Right lobe of liver (tissue), 6 donors: ENCODE measurements at places on chromosomes 3 and 15.

- no peak for DNase-seq
Measured at GRCh38 chr3:134603956-134604355, 46.9 kb downstream of the KY start.

DNA sequence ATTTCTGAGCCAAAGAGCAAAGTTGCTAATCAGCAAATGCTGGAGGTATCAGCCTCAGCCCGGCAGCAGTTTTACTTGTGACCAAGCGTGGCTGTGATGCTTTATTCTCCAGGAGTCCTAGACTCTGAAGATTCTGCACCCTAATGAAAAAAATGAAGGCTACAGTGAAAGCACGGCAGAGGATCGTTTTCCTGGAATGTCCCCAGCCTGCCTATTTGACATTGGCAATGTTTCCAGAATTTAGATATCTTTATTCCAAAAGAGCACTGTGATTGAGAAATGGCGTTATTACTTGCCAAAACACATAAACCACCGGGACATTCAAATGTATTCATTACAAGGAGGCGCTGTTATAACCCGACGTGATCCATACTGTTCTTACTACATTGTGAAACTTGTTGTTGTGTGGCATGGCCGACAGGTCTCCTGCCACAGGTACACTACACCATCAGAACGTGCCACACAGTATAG lies 263.8 kb downstream of the SLCO3A1 start:
- no peak for DNase-seq

DNA sequence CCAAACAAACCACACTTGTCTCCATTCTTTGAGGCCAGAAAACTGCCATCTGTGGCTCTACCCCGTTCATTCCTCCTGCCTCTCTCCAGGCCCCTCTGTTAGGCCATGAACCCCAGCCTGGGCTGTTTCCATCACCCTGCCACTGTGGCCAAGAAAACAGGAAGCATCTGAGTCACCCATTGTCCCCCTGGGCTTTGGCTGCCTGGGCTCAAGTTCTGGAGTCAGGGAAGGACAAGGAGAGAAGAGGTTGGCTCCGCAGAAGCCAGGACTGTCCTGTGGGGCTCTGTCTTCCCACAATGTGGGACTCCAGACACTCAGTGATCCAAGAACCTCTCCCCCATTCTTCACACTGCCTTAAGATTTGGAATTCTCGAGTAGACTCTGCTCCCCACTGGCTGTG lies 14.8 kb upstream of the LCTL start:
- no peak for DNase-seq

- no peak for DNase-seq
Measured at GRCh38 chr15:41936155-41936554, 36.2 kb downstream of the EHD4 start.

DNA sequence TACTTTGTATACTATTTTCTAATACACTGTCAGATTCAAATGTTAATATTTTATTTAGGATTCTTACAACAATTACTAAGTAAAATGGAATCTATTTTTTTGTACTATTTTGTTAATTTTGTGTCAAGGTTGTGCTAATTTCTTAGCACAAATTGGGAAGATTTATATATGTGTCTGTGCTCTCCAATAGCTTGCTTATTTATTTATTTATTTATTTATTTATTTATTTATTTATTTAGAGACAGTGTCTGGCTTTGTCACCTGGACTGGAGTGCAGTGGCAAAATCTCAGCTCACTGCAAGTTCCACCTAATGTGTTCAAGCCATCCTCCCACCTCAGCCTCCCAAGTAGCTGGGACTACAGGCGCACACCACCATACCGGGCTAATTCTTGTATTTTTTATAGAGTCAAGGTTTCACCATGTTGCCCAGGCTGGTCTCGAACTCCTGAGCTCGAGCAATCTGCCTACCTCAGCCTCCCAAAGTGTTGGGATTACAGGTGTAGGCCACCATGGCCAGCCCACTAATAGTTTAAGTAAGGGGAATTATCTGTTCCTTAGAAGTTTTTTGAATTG lies 34.6 kb downstream of the CTXND1 start:
- DNase-seq, result no peak
